ENCODE measurements at places on chromosomes 11 and 22.

DNA sequence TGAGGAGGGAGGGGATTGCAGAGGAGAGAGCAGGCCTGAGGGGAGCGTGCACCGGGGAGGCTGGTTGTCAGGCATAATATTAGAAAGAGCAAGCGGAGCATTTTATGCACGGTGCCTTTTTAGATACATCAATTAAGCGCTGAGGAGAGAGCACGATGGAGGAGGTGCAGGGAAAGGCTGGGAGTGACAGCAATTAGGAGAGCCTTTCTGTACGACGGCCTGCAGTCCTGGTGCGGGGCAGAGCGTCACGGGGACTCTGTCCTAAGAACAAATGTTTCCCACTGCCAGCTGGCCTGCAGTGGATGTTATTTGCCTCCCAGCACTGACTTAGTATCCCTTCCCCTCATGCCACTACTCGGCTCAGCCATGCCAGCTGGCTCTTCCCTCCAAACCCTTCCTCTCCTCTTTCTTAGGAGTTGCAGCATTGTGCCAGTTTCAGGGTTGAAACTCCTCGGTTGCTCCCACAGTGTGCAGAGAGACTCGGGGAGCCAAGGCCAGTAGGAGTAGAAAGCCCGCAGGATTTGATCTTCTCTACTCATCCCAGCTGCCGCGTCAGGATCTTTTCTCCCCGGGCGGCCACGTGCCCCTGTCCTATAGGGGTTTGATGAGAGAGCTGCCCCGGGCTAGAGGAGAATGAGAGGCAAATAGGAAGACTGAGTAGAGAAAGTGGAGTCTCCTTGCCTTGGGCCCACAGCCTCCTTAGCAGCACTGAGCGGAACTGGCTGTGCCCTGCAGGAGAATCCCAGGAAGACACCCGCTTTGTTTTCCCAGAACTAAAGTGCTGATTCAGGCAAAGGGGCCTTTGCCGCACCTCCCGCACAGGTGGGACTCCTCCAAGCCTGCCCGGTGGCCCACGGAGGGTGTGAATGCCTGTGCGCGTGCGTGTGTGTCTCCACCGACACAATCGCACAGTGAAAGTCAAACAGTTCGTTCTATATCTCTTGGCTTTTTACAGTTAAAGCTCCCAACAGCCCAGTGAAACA lies 875.3 kb downstream of the NTM start:
- DNase-seq: no peak

DNA sequence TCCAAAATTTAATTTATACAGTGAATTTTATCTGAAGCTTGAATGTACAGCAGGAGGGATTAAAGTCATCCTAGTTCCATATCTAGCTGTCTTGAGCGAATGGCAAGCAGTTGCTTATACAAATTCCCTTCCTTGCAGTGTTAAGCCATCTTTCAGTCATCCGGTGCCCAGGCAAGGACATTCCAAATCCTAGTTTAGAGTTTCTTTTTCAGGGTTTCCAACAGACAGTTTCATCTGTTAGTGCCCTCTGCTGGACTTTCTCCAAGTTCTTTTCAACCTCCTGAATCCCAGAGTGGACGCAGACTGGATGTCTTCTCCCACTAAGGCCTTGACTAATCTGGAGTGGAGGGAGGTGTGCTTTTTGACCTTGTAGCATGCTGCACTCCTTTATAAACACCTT lies 45.4 kb downstream of the GRAMD1B start:
- no peak for DNase-seq

GRCh38 chr11:116166573-116167465 lies 606.0 kb downstream of the BUD13 start:
- DNase-seq: peak; percentile 67

- DNase-seq: no peak
Measured at GRCh38 chr11:106552694-106553203, 465.5 kb downstream of the GUCY1A2 start.

GRCh38 chr22:19770349-19771220 lies 10.0 kb downstream of the TBX1 start:
- no peak for DNase-seq

DNA sequence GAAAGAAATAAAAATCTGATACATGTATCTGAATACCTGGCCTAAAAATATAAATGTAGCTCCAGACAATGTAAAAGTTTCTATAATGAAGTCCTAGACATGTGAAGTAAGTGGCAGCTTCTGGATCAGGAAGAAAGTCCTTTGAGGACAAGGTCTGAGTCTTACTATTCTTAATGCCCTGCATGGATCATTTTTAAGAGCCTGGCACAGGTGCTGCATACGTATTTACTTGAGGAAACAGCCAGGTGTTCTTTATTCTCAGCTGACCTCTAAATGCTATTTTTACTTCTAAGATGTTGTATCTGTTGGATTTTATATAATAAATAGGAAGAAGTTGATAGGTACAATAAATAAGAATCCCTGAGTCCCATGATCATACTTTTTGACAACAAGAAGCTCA lies 750.0 kb upstream of the LUZP2 start:
- DNase-seq: no peak

GRCh38 chr11:94308024-94308423 lies 3.6 kb downstream of the IZUMO1R start:
- DNase-seq: no peak

DNA sequence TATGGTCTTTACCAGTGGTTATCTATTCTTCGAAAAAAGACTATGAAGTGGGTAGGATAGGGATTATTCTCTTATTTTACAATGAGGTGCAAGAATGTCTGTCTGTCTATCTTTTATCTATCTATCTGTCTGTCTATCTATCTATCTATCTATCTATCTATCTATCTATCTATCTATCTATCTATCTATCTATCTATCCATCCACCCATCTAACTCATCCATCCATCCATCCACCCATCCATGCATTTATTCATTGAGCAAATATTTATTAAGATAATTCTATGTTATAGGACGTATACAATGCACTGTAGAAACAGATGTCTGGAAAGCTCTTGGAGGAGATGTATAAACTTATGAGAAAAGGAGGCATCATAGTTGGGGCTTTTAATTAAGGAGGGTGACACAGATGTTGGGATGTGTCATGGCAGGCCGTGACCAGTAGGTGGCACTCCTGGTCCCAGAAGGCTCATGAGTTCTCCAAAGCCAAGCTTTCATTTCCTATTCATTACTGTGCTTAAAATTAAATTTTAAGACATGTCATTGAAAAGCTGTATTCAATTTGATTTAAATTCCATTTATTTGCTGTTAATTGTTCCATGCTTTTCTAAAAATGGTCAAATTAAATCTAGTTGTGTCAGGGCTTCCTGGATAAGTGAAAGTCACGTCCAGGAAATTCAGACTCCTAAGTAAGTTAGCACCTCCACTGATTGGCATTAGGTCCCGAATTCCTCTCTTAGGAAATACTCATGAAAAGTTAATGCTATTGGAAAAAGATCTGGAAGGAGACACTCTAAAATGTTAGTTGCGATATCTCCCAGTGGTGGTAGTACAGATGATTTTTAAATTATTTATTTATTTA lies 19.0 kb upstream of the E2F8 start:
- DNase-seq: no peak

All from vagina (tissue), 2 donors.